ENCODE measurements at places on chromosomes 2 and 18.
A peak's percentile ranks its signal among the peaks of the same experiment; 100 is the strongest.

- DNase-seq, result no peak
These were observed 34.1 kb downstream of the KIF5C start for GRCh38 chr2:148909114-148909513.

GRCh38 chr2:39545957-39546356 is 108.9 kb upstream of the MAP4K3 start:
- no peak for DNase-seq

- DNase-seq, result no peak
These were observed 8.3 kb downstream of the ACTG2 start for GRCh38 chr2:73901143-73901542.

- DNase-seq, result no peak
These were observed 39.2 kb downstream of the COL4A4 start for GRCh38 chr2:227124811-227125210.

DNA sequence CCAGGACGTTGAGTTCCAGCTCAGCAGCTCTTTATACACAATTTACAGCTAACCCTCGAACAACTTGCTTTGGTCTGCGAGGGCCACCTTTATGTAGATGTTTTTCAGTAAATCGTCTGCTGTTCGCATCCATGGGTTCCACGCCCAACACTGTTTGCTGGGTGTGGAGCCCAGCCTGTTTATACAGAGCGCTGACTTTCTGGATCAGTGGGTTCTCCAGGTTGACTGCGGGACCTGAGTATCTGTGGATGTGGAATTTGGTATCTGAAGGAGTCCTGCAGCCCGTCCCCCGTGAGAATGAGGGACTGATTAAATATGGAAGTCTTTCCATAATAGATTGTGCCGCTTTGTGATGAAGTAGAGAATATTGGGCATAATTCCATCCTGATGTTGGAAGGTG is 2.9 kb downstream of the CTDP1 start:
- DNase-seq, result no peak

GRCh38 chr2:233803292-233803911 is 25.3 kb downstream of the MROH2A start:
- DNase-seq, result no peak

GRCh38 chr2:143694335-143694734 is 565.1 kb downstream of the ARHGAP15 start:
- no peak for DNase-seq

DNA sequence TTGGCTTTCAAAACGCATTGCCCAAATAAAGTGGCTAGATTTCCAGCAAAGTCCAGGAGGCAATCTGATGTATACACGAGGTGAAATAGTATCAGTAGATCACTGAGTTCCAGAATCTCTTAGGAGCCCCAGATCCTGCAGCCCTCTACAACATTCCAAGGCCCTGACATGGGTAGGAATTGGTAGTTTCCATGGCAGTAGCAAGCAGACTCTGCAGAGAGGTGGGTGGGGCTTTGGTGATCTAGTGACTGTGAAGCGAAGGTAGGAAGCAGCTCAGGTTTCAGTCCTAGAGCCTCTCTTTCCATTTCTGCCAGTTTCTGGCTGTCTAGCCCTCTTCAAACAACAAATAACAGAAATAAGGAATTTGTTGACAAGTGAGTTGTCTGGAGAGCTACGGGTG is 13.8 kb upstream of the SGPP2 start:
- no peak for DNase-seq

- DNase-seq, result peak; percentile 27
These were observed 7.0 kb downstream of the SPEG start for GRCh38 chr2:219441451-219442255.

- no peak for DNase-seq
These were observed 39.8 kb downstream of the ANO7 start for GRCh38 chr2:241228081-241228859.

DNA sequence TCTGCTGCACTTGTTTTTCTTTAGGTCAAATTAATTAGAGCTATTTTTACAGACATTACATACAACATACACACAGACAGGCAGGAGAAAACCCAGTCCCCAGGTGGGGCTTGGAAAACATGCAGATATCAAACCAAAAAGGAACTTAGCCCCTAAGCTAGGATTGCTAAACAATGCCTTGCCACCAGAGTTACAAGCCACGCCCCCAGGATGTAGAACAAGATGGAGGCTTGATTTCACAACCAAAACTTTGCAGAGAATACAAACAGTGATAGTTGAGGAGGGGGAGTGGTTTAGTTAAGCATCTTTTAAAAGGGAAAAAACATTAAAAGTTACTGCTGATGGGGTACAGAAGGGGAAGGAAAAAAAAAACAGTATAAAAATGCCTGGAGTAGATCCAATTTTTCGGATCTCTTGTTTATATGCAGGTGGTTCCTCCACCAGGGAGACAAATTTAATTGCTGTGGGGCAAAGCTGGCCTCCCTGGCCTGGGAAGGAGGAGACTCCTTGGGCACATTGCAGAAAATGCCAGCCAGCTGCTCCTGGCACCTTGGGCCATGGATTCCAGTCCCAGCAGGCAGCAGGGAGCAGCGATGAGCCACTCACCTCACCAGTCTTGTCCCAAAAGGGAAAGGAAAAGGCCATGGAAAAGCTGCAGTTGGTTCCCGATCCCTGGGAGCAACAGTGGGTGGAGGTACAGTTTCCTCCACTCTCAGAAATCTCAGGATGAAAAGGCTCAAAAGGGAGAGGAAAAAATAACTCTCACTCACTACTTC is 348.4 kb upstream of the REG3G start:
- DNase-seq, result no peak

- no peak for DNase-seq
These were observed 60.9 kb downstream of the SH3YL1 start for GRCh38 chr2:202945-203344.

DNA sequence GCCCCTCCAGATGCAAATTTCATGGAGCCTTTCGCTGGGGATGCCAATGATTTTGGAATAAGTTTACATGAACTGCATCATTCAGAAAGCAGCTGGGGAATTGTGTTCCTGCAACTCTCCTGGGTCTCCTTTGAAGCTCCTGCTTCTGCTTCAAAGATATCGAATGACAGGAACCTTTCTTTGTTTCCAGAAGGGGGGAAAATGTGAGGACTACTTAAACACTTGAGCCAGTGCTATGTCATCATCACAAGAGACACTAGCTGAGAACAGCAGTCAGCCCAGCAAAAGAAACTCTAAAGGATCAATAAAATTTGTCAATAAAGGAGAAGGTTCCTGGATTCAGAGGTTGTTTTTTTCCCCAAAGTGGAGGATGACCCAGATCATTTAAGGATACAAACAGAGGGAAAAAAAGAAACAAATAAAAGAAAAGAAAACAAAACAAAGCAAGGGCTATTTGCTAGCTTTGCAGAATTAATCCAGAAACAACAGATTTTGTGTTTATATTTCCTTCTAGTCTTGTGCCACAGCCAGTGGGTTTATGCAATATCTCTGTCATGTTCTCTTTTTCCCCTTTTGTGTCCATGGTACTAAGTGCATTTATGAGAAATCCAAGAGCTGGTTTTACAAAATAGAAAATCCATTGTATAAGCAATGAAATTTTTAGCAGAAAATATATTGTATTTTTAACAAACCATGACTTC is 463.7 kb downstream of the CDH2 start:
- no peak for DNase-seq

DNA sequence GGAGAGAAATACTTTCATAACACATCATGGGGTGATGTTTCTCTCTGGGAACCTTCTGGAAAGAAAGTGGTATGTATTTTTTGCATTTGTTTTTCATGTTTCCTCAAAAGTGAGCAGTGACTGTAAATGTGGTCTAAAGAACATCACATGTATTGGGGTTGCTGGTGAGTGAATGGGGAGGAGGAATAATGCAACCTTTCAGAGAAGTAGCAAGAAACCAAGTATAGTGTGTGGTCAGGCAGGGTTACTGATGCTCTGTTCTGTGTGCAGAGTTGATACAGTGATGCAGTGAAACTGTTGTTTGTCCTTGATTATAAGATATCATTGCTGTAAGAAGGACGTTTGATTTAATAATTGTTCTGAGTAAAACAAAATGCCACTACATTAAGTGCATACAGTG is 24.1 kb downstream of the ADNP2 start:
- no peak for DNase-seq

GRCh38 chr2:147845411-147845971 is 662 bp downstream of the ACVR2A start:
- DNase-seq, result no peak

DNA sequence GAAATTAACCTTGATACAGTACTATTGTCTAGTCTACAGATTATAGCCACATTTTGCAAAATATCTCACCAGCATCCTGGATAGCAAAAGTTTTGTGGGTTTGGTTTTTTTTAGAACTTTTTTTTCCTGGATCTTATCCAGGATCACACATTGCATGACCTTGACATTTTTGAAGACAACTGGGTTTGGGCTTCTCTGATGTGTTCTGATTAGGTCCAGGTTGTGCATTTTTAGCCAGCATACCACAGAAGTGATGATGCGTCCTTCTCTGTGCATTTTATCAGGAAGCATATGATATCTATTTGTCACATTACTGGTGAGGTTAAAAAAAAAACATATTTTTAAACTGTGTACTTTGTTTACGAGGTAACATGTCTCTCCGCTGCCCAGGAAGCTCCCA is 221.0 kb upstream of the OSR1 start:
- DNase-seq, result no peak

DNA sequence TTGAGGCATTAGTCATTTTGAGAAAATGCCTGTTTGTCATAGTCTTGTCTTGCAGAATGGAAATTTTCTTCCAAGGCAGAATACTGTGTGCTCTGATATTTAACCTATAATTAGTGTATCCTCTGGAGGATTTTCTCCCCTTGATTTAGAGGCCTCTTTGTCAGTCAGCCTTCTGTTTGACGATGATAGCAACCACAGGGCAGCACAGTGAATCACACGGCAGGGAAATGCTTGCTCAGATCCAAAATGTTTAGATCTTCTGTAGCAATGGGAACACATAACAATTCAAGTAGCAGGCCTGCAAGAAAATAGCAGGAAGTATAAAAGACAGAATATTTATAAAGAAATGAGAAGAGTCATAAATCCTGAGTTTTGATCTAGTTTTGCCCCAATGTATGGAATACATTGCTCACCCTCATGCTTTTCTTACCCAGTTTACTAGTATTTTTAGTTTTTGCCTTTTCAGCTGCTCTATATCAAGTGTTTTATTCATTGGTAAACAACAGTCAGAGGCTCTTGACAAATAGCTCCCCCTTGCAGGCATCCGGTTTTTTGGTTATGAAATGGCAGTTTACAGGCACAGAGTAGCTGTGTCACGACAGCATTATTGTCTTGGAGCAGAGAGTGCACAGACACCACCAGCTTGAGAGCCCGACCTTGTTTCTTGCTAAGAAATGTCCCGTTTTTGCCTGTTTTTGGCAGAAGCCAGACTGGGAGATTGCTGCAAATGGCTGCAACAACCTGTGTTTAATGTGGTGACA is 185.1 kb downstream of the MYO3B start:
- no peak for DNase-seq

DNA sequence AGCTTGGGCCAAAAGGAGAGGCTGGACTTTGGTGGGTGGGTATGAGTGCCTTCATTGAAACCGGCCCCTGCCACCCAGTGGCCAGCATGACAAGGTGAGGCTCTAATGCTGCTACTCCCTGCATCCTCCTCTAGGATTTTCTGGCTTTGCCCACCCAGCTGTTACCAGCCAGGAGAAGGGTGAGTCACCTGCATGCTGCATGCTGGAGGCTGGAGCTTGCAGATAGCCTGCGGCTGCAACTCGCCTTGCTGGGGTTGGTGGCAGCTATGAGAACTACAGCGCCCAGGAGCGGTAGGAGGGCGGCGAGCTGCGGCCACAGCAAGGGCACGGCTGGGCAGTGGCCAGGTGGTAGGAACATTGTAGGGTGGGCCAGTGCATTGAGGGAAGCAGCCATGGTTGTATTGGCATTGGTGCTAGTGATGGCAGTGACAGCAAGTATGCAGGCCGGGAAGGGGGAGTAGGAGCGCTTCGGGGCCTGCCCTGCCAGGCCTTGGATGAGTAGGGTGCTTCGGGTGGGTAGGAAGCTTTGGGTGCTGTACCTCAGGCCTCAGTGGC is 75.4 kb upstream of the SLC35G4 start:
- DNase-seq, result no peak

DNA sequence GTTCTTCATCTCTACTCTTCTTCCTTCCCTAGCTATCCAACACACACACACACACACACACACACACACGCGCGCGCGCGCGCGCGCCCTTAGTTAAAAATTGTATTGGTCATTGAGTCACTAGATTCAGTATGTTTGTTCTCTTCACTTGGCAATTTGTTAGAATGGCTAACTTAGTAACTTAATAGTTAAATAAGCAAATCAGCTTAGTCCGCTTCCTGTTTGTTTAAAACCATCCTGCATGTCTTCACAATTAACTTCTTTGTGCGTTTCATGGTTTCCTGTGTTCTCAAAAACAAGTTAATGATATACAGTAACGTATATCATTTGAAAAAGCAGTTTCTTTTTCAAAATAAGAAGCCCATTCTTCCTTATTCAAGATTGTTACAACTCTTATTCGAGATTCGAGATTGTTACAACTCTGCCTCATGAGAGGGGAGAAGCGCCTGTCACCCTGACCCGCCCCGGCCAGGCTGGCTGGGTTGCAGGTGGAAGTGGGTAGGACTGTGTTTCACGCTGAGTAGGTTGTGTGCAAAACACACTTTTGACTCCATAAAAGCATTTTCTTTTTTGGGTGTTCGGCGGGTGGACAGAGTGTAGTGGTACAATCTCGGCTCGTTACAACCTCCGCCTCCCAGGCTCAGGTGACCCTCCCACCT is 9.5 kb upstream of the CNNM3 start:
- DNase-seq, result no peak

DNA sequence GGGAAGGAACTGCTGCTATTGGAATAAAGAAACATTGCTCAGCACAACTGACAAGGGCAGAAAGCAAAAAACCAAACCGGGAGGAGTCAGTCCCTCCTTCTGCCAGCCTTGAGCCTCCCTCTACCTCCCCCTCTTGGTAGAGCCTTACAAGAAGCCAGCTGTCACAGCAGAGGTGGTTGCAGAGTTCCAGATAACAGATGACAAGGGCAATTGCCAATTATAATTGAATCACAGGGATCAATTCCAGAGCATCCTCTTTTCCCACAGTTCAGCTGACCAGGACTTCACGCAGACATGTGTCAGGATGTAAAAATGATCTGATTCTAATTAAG is 548.2 kb upstream of the LRRTM1 start:
- DNase-seq, result no peak

Measured in stimulated activated CD4-positive, alpha-beta T cell treated with anti-CD3 and anti-CD28 coated beads, Interleukin-1b, Interleukin-23, amount 100 ng/mL, for 1 hour (primary cell).